ENCODE measurements at places on chromosomes 5 and 9. TPM values are rescaled to one million over a fixed set of nuclear protein-coding genes. Genes with fewer than 3 reads are reported as not detected.

- DNase-seq: no peak
Observed at GRCh38 chr9:72886386-72886785, 66.5 kb downstream of the ALDH1A1 start.

- no peak for DNase-seq
Observed at GRCh38 chr9:68933434-68934328, 80.2 kb downstream of the PRKACG start.

DNA sequence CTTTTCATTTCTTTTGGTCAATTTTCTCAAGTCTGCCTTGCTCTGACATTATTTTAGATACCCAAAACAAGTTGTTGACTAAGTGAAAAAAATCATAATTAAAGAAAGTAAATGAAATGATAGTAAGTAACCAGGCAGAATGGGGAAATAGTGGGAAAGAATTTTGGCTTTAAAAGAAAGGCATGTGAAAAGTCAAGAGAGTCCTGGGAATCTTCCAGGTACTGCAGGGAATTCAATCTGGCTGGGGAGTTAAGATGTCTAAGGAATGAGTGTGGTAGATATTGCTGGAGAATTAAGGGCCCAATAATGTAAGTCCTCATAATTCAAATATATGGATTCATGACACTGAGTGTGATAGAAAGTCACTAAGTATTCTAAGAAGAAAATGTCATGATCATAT is 123.1 kb upstream of the PAPPA start:
- no peak for DNase-seq

DNA sequence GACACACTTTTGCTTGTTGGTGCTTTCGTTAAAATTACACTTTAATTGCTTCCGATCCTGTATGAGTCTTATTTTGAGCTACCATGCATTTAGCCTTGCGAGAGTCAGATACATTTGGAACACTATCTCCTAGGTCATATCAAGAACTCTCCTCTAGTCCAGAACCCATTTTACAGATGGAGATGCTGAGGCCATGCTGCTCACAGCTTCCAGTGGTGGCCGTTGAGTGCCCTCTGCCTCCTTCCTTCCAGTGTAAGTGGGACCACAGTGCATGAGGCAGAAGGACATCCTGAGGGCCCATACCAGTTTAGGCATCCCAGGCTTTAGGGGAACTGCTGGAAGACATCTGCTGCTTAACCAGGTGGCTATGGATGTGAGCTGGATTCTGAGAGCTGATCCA is 6.9 kb downstream of the CCNI2 start:
- no peak for DNase-seq

GRCh38 chr9:69393425-69393824 is 68.4 kb downstream of the ENTREP1 start:
- DNase-seq: no peak

The ARSK gene
- 21.3 TPM for total RNA-seq

All from A172 (cell line).